A172 (cell line): ENCODE measurements at places on chromosomes 7 and 10. TPM values are rescaled to one million over a fixed set of nuclear protein-coding genes. Genes with fewer than 3 reads are reported as not detected.

DNA sequence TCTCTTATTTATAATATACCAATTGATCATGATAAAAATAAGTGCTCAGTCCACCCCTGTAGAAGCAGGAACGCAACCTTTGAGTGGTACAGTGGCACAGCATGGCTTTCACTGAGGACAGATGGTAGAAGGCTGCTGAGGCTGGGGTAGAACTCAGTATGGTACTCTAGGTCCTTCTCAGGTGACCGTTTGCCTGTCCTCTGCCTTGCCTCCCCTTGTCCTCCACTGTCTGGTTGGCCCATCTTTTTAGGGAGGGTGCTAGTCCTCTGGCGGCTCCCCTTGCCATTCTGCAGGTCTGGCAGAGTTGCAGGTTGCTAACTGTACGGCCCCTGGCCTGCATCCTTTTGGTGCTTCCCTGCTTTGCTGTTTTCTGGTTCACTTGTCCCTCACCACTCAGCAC is 27.3 kb downstream of the SLC18A2 start:
- no peak for DNase-seq

DNA sequence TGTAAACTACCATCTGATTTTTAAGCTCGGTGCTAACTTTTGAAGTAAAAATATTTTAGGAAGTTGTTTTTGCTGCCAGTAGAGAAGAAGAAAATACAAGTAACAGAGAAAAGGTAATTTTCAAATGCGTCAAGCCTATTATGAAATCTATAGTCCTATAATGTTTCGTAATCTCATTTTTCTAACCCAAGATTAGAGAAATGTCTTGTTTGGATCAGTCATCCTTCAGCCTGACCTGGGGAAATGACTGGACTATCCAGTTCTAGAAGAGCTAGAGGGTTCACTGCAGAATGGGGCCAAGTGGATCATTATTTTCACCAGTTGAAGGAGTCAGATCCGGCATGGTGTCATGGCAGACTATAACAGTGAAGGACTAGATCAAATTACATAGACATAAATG is 62.7 kb upstream of the FGL2 start:
- DNase-seq = no peak

Gene ANKRD61
- 1.0 TPM in 1 of 2 replicates, not detected in the other for total RNA-seq

- DNase-seq = no peak
Measured at GRCh38 chr10:89887830-89888229, 186.4 kb downstream of the KIF20B start.

Gene DDX21
- 112 and 143 TPM in 2 replicates for total RNA-seq

- no peak for DNase-seq
Measured at GRCh38 chr7:10888861-10889260, 84.8 kb upstream of the PHF14 start.

Gene TRIM74
- total RNA-seq = 0.12 TPM in 1 of 2 replicates, not detected in the other

Gene THSD7A
- total RNA-seq = 0.21 and 0.89 TPM in 2 replicates

DNA sequence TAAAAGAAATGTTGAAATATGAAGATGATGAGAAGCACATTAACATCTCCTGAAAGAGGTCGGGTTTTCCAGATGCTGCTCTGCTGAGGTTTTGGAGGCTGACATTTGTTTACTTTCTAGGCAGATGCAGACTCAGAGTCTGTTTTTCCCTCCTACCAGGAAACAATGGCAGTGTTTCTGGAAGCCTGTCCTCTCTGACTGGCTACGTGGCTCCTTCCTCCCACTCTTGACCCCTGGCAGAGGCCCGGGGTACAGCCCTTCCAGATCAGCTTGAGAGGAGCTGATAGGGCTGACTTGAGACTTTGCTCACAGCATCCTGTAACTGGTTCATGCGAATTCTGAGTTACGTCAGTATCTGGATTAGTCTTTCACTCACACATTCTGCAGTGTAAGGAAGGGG is 41.1 kb upstream of the IL15RA start:
- DNase-seq = no peak

Gene MMD2
- total RNA-seq = not detected in 2 replicates

DNA sequence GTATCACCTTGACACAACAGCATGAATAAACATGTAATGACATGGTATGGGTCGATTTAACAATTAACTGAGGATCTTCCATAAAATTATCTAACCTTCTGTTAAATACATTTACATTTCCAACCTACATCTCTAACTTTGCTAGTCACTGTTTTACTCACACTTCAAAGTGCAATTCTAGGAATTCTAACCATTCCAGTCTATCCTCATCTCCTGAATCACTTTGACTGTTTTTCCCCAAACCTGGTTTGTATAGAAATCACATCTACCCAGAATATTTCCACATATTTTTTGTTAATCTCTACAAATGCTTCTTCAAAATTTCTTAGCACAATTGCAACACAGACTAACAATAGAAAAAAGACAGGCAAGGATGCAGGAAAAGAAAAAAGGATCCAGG is 6.2 kb downstream of the ABI1 start:
- no peak for DNase-seq

DNA sequence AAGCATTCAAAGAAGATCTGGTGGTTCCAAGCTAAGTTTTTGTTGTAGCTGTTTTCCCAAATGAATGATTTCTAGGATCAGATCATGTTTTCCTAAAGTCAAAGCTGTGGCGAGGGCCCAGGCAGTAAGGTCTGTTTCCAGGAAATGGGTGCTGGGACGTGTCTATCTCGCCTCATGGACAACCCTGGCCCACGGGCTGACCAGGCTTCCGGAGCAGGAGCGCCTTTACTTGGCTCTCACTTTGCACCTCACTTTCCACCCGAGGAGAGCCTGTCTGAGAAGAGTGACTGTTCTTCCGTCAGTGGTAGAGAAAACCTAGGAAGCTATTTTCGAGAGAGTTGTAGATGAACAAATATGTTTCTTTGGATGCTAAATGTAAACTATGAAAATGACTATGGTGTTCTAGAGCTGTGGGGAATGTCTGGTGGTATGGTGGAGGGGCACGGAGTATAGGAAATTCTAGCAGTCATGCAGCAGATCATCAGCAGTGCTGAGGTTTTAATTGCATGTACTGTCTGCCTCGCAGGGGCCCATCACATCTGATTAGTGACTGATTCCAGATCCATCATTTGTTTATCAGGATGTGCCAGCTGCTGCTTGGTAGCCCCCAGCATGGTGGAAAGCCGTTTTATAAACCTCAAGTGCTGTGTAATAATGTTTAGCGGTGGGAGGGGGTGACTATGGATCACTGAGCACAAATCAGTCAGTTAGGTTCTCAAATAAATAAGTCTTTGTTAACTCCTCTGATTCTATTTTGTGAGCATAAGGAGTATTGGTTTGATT is 66.6 kb downstream of the VWC2 start:
- no peak for DNase-seq

Gene SFXN2
- 7.3 and 9.5 TPM in 2 replicates for total RNA-seq

DNA sequence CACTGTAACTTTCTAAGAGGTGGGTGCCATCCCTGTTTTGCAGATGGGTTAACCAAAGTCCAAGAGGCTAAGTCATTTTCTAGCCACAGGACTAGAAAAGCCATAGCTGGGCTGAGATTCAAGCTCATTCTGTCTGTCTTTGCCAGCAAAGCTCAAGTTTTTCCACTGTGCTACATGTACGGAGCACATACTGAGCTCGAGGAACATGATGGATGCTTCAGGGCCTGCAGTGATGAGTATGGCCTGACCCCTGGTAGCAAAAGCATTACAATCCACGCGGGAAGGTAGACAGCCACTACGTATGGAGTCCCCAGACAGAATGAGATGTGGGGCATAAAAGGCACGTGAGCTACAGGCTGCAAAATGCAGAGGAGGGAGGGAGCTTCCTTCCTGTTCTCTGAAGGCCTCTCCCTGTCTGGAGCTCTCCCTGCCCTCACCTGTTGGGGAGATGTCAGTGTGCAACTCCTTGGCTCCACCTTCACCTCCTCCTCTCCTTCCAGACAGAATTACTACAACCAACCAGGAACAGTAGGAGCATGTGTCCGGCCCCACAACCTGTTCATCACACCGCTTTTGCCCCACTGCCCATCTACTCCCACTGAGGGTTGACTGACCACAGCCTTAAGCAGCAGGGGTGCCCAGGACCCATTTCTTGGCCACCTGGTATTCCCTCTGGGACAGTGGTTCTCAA is 16.4 kb downstream of the ITPRIP start:
- no peak for DNase-seq

GRCh38 chr7:137390076-137390475 is 46.5 kb upstream of the PTN start:
- no peak for DNase-seq

DNA sequence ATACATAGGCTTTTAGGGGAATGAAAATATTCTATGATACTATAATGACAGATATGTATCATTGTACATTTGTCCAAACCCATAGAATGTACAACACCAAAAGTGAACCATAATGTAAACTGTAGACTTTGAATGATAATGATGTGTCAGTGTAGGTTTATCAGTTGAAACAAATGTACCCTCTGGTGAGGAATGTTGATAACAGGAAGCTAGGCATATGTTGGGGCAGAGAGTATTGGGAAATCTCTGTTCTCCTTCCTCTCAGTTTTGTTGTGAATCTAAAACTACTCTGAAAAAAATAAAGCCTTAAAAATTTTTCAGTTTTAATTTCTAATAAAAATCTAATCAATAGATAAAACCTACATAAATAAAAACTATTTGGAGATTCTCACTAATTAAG is 36.9 kb downstream of the C1GALT1 start:
- DNase-seq = no peak

- peak; percentile 41 for DNase-seq
Measured at GRCh38 chr10:84329196-84329611, 815 bp downstream of the CCSER2 start.

Gene OPN1SW
- not detected in 2 replicates for total RNA-seq

DNA sequence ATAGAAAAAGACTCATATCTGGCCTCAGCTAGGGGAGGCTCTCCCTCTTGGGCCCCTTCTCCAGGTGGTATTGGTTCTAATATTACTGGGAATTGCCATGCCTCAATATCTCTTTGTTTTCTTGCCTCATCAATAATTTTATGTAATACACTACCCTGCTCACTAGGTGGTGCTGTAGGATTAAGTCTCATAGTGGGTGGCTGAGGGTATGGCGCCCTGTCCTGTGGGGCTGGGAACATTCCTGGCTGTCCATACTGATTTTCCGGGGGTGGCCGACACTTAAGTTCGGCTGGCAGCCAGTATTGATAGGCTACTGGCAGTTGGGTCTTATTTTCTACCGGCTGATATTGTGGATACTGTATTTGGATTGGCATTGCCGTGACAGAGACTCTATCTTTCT is 9.0 kb upstream of the TAS2R3 start:
- no peak for DNase-seq

- no peak for DNase-seq
Measured at GRCh38 chr10:54880996-54881395, 80.0 kb upstream of the PCDH15 start.

Gene RAPGEF5
- 3.2 and 11.5 TPM in 2 replicates for total RNA-seq
